ENCODE measurements at places on chromosomes 2 and 18.

DNA sequence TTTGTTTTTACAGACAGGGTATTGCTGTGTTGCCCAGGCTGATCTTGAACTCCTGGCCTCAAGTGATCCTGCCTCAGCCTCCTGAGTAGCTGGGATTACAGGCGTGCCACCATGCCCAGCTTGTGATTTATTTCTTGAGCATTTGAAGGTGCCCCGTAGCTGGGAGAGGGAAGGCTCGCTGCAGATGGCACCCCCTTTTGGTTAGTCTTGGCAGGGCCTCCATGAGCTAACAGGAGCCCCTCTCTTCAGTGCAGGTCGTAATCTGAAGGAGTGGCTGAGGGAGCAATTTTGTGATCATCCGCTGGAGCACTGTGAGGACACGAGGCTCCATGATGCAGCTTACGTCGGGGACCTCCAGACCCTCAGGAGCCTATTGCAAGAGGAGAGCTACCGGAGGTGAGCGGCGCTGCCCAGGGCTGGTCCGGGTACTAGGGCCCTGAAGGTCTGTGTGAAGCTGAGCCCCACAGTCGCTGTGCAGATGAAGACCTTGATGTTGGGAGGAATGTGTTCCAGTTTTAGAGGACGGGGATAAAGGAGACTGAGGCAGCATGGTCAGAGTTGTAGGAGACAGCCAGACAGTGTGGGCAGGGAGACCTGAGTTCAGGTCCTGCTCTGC lies 6.7 kb downstream of the ASB1 start:
- DNase-seq: no peak

DNA sequence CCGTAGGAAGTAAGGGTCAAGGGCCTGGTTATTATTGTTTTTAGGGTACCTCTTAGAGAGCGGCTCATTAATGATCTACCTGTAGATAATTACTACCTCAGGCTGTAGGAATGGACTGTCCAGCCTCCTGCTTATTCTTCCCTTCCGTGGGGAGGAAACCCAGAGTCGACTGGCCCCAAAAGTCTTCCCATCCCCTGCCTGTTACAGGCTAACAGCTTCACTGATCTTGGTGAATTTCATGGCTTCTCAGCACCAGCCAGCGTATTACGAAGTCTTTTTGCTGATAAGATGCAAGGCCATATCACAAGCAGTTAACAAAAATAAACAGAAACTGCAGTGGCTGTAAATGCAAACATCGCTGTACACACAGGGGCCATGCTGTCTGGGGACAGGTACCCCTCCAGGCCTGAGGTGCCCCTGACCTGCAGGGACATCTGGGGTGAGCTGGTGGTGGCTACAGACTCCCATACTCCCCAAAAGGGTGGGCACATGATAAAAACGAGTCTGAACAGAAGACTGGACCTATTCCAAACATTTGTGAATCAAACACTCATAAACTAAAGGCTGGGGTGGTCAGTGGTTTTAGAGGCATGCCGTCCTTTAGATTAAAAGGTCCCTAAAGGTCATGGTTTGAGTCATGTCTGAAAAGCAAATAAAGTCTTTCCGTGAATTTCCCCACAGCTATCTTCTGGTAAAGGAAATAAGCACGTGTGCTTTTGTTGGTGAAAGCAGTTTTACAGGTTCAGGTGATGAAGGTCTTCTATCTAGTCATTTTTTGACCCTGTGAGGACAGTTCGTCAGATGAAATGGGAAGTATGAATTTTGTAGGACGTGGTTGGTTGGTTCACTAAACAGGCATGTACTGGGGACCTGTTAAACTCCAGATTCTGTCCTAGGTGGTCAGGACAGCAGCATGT lies 36.7 kb downstream of the TTC39C start:
- peak; percentile 24 for DNase-seq

GRCh38 chr18:79806976-79807841 lies 9.5 kb downstream of the KCNG2 start:
- no peak for DNase-seq

GRCh38 chr2:71695235-71696120 lies 242.1 kb downstream of the DYSF start:
- no peak for DNase-seq

DNA sequence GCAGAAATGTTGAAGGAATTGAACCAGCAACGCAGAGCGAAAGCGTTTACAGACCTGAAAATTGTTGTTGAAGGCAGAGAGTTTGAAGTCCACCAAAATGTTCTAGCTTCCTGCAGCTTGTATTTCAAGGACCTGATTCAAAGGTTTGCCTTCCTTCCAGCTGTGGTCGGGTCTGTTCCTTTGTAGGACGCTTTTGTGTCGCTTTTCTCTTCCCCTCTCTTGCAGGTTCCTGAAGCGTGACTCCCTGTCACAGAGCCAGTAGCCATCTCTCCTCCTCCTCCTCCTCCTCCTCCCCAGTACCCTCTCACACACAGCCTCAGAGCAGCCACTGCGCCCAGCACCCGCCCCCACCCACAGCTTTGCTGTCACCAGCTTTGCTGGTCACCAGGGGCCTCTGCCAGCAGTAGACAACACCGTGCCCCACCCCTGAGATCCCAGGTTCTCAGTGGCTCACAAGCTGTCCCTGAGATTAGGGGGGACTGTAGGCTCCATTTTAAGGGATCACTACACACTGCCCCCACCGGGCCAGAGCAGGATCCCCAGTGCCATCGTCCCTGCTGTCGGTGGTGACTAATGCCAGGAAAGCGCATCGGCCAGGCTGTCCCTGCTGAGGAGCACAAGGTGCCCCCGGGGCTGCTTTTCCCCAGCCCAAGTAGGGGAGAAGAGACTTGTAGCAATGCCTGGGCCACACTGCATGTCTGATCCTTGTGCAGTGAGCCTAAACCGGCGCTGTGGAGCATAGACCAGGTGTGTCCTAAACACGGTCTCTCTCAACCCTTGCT lies 242.3 kb downstream of the ATAD2B start:
- DNase-seq: no peak

DNA sequence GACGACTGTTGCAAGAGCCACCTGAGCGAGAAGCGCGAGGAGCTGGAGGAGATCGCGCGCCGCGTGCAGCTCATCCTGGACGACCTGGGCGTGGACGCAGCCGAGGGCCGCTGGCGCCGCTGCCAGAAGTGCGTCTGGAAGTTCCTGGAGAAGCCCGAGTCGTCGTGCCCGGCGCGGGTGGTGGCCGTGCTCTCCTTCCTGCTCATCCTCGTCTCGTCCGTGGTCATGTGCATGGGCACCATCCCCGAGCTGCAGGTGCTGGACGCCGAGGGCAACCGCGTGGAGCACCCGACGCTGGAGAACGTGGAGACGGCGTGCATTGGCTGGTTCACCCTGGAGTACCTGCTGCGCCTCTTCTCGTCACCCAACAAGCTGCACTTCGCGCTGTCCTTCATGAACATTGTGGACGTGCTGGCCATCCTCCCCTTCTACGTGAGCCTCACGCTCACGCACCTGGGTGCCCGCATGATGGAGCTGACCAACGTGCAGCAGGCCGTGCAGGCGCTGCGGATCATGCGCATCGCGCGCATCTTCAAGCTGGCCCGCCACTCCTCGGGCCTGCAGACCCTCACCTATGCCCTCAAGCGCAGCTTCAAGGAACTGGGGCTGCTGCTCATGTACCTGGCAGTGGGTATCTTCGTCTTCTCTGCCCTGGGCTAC lies 1.2 kb downstream of the KCNF1 start:
- no peak for DNase-seq

DNA sequence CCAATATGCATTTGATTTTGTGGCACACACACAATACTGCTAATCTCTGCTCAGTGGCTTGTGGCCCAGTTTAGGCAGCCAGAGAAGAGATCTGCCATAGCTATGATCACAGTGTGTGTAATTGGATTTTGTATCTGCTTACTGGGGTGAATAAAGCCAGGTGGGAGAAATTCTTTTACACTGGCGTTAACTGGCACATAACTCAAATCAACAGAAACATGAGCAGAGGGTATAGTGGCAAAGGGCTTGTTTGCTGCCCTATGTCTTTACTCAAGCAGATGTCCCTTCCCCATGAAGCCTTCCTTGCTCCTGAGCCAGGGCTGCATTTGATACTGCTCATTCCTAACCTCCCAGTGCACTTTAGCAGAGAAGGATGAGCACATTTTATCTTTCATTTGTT lies 28.5 kb downstream of the STON1 start:
- DNase-seq: no peak

- no peak for DNase-seq
Measured at GRCh38 chr2:101972621-101973434, 18.9 kb upstream of the IL1R2 start.

DNA sequence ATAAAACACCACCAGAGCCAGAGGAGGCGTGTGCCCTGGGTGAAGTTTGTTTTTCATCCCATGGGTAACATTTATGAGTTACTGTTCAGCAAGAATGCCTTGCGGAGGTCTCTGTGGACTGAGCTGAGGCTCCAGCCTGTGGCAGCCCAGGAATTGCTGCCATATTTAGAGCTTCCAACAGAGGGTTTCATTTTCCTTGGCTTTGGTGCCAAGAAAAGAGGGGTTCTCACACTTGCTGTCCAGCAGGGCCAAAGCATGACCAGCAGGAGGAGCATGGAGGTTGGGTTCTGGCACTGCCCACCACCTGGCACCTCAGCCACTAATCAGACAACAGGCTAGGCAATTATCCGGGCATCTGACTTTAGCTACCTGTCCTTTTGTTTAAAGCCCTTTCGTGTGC lies 36.7 kb downstream of the EPAS1 start:
- no peak for DNase-seq

DNA sequence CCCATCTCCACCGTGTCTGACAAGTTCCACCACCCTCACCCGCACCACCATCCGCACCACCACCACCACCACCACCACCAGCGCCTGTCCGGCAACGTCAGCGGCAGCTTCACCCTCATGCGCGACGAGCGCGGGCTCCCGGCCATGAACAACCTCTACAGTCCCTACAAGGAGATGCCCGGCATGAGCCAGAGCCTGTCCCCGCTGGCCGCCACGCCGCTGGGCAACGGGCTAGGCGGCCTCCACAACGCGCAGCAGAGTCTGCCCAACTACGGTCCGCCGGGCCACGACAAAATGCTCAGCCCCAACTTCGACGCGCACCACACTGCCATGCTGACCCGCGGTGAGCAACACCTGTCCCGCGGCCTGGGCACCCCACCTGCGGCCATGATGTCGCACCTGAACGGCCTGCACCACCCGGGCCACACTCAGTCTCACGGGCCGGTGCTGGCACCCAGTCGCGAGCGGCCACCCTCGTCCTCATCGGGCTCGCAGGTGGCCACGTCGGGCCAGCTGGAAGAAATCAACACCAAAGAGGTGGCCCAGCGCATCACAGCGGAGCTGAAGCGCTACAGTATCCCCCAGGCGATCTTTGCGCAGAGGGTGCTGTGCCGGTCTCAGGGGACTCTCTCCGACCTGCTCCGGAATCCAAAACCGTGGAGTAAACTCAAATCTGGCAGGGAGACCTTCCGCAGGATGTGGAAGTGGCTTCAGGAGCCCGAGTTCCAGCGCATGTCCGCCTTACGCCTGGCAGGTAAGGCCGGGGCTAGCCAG lies 1.2 kb downstream of the ONECUT2 start:
- peak; percentile 21 for DNase-seq

DNA sequence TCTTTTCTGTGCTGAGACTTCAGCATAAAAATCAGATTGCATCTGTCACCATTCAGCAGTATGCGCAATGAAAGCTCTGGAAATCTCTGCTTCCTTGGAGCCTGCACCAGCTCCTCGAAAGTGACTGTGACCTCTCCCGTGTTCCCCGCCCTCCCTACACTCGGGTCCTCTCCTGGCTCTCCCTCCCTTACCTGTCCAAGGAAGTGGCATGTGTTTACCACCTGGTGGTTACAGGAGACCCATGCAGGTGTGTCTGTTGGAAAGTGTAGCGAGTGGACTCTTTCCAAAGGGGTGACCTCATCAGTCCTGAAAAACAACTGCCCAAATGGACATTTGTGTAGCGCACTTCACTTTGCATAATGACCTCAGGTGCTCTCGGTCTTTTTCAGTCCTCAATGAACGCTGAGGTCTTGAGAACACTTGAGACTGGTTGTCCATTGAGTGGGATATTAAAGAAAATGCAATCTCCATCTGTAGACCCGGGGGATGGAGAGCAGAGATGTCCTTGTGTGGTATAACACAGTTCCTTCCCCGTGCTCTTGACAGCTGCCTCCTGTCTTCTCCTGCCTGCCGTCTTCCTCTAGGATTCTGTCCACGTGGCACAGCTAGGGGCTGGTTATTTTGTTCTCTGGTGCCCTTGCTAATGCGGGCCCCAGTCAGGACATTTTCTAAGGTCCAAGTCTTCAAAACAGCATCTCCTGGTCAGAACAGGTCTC lies 133.2 kb downstream of the ACKR3 start:
- no peak for DNase-seq

- DNase-seq: no peak
Measured at GRCh38 chr2:151251012-151251411, 10.7 kb downstream of the RBM43 start.

GRCh38 chr18:7778181-7778580 lies 211.1 kb downstream of the PTPRM start:
- DNase-seq: no peak

DNA sequence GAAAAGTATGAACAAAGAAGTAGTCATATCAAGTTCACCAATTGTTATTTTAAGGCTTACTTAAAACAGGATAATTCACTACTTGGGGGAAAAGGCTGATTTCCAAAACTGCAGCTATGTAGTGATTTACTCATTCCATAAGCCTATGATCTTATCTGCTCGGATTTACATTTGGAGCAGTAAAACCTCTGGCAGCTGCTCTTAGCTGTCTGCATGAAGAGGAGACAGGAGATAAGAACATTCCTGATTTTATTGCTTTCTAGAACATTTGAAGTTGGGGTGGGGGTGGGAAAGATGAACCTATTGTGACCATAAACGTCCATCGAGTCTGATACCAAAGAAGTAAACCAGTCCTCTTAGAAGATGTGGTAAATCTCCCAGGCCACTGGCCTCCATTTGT lies 120.9 kb downstream of the MMADHC start:
- DNase-seq: no peak

- no peak for DNase-seq
Measured at GRCh38 chr2:145875016-145875415, 1355.1 kb upstream of the ZEB2 start.

DNA sequence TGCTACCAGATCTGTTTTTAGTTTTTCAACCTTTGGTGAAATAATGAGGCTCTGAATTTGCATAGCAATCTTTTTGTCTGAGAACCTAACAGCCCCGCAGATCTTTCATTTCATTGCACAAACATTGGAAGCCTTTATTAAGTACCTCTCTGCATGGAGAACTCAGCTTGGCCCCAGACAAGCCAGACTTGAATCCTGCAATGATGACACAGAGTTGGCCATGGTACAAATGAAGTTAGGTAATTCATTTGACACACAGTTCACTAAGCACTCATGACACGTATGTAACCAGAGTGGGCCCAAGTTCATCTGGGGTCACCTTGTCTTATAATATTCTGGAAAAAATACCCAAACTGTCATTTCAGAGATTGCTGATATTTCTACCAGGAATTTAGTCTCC lies 439.1 kb upstream of the ID2 start:
- no peak for DNase-seq

GRCh38 chr2:9002637-9003365 lies 683 bp downstream of the MBOAT2 start:
- DNase-seq: peak; percentile 19

- no peak for DNase-seq
Measured at GRCh38 chr2:153890576-153890975, 18.9 kb downstream of the GALNT13 start.

DNA sequence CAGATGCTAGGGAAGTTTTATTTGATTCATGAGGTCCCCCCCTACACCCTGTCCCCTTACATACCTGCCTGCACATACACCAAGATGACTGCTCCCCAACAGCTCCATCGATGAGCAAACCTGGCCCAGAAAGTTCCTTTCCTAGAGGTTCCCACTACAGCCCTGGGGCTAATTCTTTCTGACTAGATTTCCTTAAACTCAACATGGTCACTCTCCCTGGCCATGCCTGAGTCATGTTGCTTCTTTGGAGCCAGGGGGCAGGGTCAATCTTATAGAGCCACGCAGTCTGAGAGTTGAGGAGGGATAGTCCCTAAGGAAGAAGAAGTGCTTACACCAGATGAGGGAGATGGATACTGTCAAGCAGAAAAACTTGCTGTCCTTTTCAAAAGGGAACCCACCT lies 67.7 kb upstream of the GLI2 start:
- no peak for DNase-seq

Measured in stimulated activated naive CD8-positive, alpha-beta T cell treated with anti-CD3 and anti-CD28 coated beads, Interleukin-15, amount 100 ng/mL, for 72 hours (primary cell).